ENCODE measurements at places on chromosomes 7 and 10. TPM values are rescaled to one million over a fixed set of nuclear protein-coding genes. Genes with fewer than 3 reads are reported as not detected.

DNA sequence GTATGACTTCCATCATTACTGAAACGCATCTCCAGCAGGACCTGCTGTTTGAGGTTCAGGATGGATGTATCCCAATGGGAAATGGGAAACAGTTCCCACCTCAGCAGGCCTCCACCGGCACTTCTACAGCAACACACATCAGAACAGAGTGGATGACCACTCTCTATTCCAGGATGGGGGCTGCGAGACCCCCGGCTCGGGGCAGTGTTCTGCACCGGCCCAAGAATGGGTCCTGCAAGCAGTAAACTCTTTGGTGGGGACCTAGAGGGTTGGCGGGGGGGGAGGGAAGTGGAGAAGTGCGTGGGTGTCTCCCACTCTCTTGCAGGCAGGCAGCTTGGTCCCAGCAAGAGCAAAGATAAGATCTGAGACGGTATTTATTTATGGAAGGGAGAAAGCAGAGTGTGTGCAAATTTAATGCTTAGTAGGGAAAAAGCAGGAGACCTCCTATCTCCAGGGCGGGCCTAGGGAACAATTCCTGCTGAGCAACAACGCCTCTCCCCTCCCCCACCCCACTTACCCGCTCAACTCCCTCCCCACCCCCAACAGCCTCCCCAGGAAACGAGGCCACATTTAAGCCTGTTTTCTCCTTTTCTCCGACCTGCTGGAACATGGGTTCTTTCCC lies 4.0 kb downstream of the SFMBT2 start:
- no peak for DNase-seq
- peaks cover 45% of the 10 kb centered on the region for H3K4me1 ChIP-seq
- H3K4me3 ChIP-seq = peak overlapping the region; percentile 98
- peaks cover 37% of the 10 kb centered on the region for H3K36me3 ChIP-seq
- H3K27ac ChIP-seq = no peak overlapping the region

- H3K27ac ChIP-seq = no peak overlapping the region
- no peak overlapping the region for H3K4me3 ChIP-seq
- peaks cover 2% of the 10 kb centered on the region for H3K36me3 ChIP-seq
- no peak for DNase-seq
- H3K27me3 ChIP-seq = no peaks in the 10 kb centered on the region
- peaks cover 8% of the 10 kb centered on the region for H3K4me1 ChIP-seq
Observed at GRCh38 chr7:139798221-139798620, 20.4 kb upstream of the HIPK2 start.

GRCh38 chr10:94461503-94461902 lies 59.2 kb downstream of the TBC1D12 start:
- H3K4me1 ChIP-seq = no peaks in the 10 kb centered on the region
- no peak overlapping the region for H3K4me3 ChIP-seq
- DNase-seq = no peak
- peaks cover under 1% of the 10 kb centered on the region for H3K27me3 ChIP-seq

- DNase-seq = no peak
- H3K27ac ChIP-seq = no peak overlapping the region
- no peaks in the 10 kb centered on the region for H3K27me3 ChIP-seq
- no peak overlapping the region for H3K4me3 ChIP-seq
- H3K36me3 ChIP-seq = no peaks in the 10 kb centered on the region
Observed at GRCh38 chr7:31702354-31702753, 15.3 kb downstream of the PPP1R17 start.

The TMEM26 gene
- not detected for total RNA-seq

- no peak overlapping the region for H3K27ac ChIP-seq
- H3K36me3 ChIP-seq = no peaks in the 10 kb centered on the region
- H3K27me3 ChIP-seq = peaks cover 48% of the 10 kb centered on the region
- H3K4me1 ChIP-seq = peaks cover 11% of the 10 kb centered on the region
Observed at GRCh38 chr7:112199672-112200071, 6.5 kb downstream of the DOCK4 start.

The C7orf33 gene
- not detected for total RNA-seq

The KCNMA1 gene
- total RNA-seq = 0.54 TPM

The NUTM2E gene
- 0.37 TPM for total RNA-seq

The GALNT17 gene
- total RNA-seq = not detected

The NPY gene
- total RNA-seq = not detected

The NODAL gene
- not detected for total RNA-seq

DNA sequence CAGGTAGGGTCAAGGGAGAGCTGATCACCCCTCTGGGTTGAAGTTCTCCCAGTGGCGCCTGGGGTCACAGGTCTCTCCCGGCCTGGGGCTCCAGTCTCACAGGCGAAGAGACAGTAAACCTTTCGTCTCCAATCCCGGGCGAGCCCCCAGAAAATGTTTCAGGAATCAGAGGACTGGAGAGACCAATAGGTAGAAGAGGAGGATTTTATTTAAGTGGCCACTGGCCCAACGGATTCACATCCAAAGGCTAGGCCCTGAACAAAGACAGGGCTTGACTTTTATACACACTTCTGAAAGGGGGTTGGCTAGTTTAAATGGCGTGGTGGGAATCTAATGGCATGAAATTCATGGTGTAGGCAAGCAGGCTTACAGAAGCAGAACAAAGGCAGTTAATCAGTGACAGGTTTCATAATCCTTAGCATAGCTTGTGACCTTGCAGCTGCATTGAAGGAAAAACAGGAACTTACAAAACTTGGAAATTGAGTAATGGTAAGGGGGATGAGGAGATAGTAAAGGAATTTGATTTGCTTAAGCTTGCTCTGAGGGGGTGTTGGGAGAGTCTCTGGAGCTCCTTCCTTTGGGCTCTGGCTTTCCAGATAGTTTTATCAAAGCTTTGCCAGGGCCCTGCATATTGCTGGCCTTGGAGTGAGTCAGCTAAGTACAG lies 105.5 kb downstream of the TRIM24 start:
- H3K4me1 ChIP-seq = no peaks in the 10 kb centered on the region
- H3K36me3 ChIP-seq = peaks cover 85% of the 10 kb centered on the region
- no peaks in the 10 kb centered on the region for H3K27me3 ChIP-seq
- H3K4me3 ChIP-seq = no peak overlapping the region

The MEOX2 gene
- not detected for total RNA-seq

The UBE2H gene
- 42.1 TPM for total RNA-seq

The POLD2 gene
- total RNA-seq = 99.3 TPM

The CYP2C19 gene
- total RNA-seq = not detected

The NPC1L1 gene
- 0.11 TPM for total RNA-seq

The ZNF679 gene
- total RNA-seq = not detected

The SEMA4G gene
- 1.2 TPM for total RNA-seq

DNA sequence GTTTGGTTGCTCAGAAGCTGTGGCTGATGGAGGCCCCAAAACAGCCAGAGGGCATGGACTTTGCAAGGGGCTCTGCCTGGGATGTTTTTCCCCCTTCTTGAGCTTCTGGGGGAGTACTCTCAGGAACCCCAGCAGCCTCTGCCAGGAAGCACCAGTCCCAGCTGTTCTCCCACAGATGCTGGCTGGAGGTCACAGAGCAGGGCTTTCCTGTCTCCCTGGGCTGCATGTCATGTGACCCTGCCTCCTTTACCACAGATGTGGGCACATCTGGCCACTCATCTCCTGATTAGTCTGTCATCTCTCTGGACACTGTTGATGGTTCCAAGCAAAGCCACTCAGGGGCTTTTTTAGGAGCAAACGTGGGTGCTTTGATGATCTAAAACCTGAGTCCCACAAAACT lies 136.7 kb downstream of the NEURL1 start:
- DNase-seq = no peak
- peaks cover 12% of the 10 kb centered on the region for H3K4me1 ChIP-seq
- H3K27ac ChIP-seq = no peak overlapping the region
- H3K27me3 ChIP-seq = no peaks in the 10 kb centered on the region
- H3K36me3 ChIP-seq = no peaks in the 10 kb centered on the region

GRCh38 chr7:20647908-20648776 lies 32.7 kb downstream of the ABCB5 start:
- H3K27me3 ChIP-seq = peaks cover 2% of the 10 kb centered on the region
- H3K4me3 ChIP-seq = no peak overlapping the region
- no peak overlapping the region for H3K27ac ChIP-seq
- no peaks in the 10 kb centered on the region for H3K4me1 ChIP-seq
- no peaks in the 10 kb centered on the region for H3K36me3 ChIP-seq
- no peak for DNase-seq

The KCNIP2 gene
- 4.1 TPM for total RNA-seq

The BNIP3 gene
- 67.0 TPM for total RNA-seq

The SLC26A4 gene
- total RNA-seq = 0.97 TPM
